ENCODE measurements at places on chromosomes 13 and 19. TPM values are rescaled to one million over a fixed set of nuclear protein-coding genes. Genes with fewer than 3 reads are reported as not detected.

DNA sequence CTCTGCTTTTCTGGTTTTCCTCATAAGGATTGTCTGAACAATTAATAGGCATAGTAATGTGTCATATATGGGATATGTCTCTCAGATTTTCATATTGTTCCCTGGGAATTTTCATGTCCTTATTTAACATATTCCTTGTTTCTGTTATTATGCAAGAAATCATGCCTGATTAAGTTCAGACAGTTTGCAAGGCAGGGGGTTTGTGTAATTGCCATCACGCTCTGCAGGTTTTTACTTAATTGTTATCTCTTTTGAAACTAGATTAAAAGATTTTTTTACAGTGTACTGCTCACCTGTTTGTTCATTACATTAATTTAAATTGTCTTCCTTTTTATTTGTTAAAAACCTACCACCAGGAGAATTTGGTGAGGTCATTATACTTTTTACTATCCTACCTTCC lies 1253.2 kb upstream of the PRR20A start:
- no peak for DNase-seq
- H3K36me3 ChIP-seq = no peaks in the 10 kb centered on the region
- H3K4me3 ChIP-seq = no peak overlapping the region
- no peaks in the 10 kb centered on the region for H3K4me1 ChIP-seq

DNA sequence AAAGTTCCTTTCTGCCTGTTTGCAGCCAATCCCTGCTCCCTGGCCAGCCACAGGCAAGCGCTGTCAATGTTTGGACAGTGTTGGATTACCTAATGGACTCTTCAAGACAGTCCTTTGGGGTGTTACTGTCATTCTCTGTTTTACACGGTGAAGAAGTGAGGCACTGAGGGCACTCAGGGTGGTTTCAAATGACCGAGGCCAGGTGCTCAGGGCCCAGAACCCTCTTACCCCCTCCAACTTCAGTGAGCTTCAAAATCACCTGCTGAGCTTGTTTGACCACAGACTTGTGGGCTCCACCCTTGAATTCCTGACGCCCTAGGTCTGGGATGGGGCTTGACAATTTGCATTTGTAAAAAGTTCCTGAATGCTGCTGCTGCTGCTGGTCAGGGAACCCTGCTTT lies 97.9 kb downstream of the GGACT start:
- no peak overlapping the region for H3K4me3 ChIP-seq
- no peak overlapping the region for H3K27ac ChIP-seq
- H3K27me3 ChIP-seq = no peaks in the 10 kb centered on the region
- no peak for DNase-seq

DNA sequence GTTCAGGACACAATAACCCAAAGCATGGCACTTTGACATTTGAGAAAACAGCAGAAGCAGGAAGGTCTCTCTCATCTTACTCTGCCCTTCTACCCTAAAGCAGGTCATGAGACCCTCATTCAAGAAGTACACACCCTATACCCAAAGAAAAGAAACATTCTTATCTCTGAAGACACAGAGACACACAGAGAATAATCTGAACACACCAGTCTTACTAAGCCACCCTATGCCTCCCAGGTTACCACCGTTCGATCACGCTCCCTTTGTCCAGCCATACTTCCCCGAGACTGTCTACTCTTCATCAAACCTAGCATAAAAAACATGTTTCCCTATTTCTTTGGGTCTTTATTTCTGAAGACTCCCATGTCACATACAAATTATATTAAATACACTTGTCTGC lies 66.5 kb upstream of the ANKRD10 start:
- H3K4me1 ChIP-seq = no peaks in the 10 kb centered on the region
- peaks cover 36% of the 10 kb centered on the region for H3K27me3 ChIP-seq
- no peaks in the 10 kb centered on the region for H3K36me3 ChIP-seq

DNA sequence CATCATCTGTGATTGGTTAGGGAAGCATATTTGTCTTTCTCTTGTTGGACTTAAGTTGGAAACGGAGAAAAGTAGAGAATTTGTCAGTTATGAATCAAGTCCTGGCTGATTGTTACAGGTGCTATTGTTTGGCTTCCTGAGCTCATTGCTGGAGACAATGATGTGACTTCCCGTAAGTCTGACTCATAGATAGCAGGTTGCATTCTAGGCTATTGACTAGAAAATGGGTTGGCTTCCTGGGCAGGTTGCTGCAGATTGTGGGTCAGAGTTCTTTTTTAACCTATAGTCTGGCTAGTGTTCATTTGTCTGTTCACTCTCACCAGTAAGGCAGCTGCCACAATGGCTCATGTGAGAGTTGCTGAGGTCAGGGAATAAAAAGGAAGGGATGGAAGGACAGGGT lies 101.5 kb downstream of the CCNA1 start:
- no peaks in the 10 kb centered on the region for H3K4me1 ChIP-seq
- H3K27ac ChIP-seq = no peak overlapping the region
- H3K36me3 ChIP-seq = no peaks in the 10 kb centered on the region
- no peaks in the 10 kb centered on the region for H3K27me3 ChIP-seq
- no peak for DNase-seq

- H3K4me1 ChIP-seq = peaks cover 5% of the 10 kb centered on the region
- H3K27ac ChIP-seq = no peak overlapping the region
- peak; percentile 68 for DNase-seq
- no peak overlapping the region for H3K4me3 ChIP-seq
- no peaks in the 10 kb centered on the region for H3K27me3 ChIP-seq
Measured at GRCh38 chr19:52237771-52238400, 31.5 kb upstream of the ZNF766 start.

- H3K27me3 ChIP-seq = peaks cover 38% of the 10 kb centered on the region
- peaks cover 21% of the 10 kb centered on the region for H3K4me1 ChIP-seq
- no peak overlapping the region for H3K27ac ChIP-seq
- DNase-seq = peak; percentile 17
- peak overlapping the region; percentile 75 for H3K4me3 ChIP-seq
Measured at GRCh38 chr13:34942732-34943435, 814 bp downstream of the NBEA start.

DNA sequence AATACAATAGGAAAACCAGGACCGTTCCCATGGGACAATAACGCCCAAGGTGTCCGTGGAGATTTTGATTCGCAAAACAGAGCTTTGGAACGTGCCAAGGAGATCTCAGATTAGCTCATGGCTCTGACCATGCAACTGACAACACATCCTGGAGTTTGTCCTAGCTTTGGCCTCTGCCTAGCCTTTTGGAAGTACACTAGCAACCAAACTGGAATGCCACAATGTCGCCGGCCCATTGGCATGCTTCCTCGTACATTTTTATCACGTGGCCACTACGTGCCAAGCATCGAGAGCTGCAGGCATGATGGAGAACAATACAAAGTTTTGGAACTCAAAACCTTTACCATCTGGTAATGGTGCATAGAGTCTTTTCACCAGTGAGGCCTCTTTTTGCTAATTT lies 256.5 kb downstream of the DCLK1 start:
- no peaks in the 10 kb centered on the region for H3K36me3 ChIP-seq
- H3K27ac ChIP-seq = no peak overlapping the region
- H3K4me3 ChIP-seq = no peak overlapping the region

DNA sequence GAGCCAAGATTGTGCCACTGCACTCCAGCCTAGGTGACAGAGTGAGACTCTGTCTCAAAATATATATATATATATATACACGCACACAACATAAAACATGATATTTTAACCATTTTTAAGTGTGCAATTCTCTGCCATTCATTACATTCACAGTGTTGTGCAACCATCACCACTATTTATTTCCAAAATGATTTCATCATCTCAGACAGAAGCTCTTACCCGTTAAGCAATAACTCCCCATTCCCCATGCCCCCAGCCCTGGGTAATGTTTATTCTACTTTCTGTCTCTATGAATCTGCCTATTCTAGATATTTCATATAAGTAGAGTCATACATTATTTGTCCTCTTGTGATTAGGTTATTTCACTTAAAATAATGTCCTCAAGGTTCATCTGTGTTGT lies 20.3 kb downstream of the WDR88 start:
- DNase-seq = no peak
- H3K4me1 ChIP-seq = no peaks in the 10 kb centered on the region
- H3K36me3 ChIP-seq = no peaks in the 10 kb centered on the region
- no peaks in the 10 kb centered on the region for H3K27me3 ChIP-seq
- no peak overlapping the region for H3K27ac ChIP-seq
- no peak overlapping the region for H3K4me3 ChIP-seq

DNA sequence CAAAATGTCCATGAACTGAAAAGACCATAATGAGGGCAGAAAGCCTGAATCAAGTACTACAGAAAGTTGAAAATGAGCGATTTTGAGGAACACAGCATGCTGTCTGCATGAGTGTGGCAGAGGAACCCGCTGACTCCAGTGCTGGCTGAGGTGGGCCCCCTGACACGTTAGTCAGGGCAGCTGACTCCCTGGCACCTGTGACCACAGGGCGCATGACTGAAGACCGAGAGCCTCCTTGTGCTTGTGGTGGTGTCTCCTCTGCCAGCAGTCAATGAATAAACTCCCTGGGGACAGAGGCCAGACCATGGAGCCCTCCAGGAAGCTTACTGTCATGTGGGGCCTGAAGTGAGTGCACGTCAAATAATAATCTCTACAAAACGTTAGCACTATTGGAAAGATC lies 38.4 kb upstream of the VSTM2B start:
- H3K27ac ChIP-seq = no peak overlapping the region
- H3K27me3 ChIP-seq = peaks cover 34% of the 10 kb centered on the region
- H3K4me1 ChIP-seq = no peaks in the 10 kb centered on the region
- no peaks in the 10 kb centered on the region for H3K36me3 ChIP-seq

- no peak overlapping the region for H3K4me3 ChIP-seq
- no peak for DNase-seq
- H3K36me3 ChIP-seq = no peaks in the 10 kb centered on the region
- no peaks in the 10 kb centered on the region for H3K4me1 ChIP-seq
- H3K27me3 ChIP-seq = peaks cover 2% of the 10 kb centered on the region
Measured at GRCh38 chr13:22265563-22265962, 594.7 kb downstream of the FGF9 start.

DNA sequence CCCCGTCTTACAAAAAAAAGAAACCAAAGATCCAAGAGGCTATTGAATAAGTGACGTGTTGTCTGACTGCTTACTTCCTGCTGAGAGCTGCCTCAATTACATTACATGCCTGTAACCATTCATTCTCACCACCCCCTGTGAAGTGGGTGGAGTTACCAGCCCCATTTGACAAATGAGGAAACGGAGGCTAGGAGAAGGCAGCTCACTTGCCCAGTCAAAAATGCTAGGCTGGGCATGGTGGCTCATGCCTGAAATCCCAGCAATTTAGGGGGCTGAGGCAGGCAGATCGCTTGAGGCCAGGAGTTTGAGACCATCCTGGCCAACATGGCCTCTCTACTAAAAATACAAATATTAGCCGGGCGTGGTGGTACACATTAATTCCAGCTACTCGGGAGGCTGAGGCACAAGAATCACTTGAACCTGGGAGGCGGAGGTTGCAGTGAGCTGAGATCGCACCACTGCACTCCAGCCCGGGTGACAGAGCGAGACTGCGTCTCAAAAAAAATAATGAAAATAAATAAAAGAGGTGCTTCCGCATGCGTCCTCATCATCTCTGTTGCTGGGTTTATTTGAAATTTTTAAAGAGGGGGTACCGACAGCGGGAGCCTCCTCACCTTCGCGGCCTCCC lies 499 bp downstream of the LSM7 start:
- peaks cover 41% of the 10 kb centered on the region for H3K36me3 ChIP-seq
- peak; percentile 82 for DNase-seq
- H3K4me3 ChIP-seq = peak overlapping the region; percentile 95
- no peaks in the 10 kb centered on the region for H3K27me3 ChIP-seq
- H3K4me1 ChIP-seq = peaks cover 67% of the 10 kb centered on the region

- H3K36me3 ChIP-seq = peaks cover 5% of the 10 kb centered on the region
- H3K4me1 ChIP-seq = peaks cover 34% of the 10 kb centered on the region
- no peaks in the 10 kb centered on the region for H3K27me3 ChIP-seq
- H3K27ac ChIP-seq = peak overlapping the region; percentile 83
- H3K4me3 ChIP-seq = peak overlapping the region; percentile 94
Measured at GRCh38 chr19:1942934-1943555, 2.1 kb downstream of the CSNK1G2 start.

GRCh38 chr13:102260256-102260655 lies 141.6 kb downstream of the FGF14 start:
- DNase-seq = no peak
- H3K4me1 ChIP-seq = no peaks in the 10 kb centered on the region
- no peak overlapping the region for H3K27ac ChIP-seq
- no peaks in the 10 kb centered on the region for H3K27me3 ChIP-seq

DNA sequence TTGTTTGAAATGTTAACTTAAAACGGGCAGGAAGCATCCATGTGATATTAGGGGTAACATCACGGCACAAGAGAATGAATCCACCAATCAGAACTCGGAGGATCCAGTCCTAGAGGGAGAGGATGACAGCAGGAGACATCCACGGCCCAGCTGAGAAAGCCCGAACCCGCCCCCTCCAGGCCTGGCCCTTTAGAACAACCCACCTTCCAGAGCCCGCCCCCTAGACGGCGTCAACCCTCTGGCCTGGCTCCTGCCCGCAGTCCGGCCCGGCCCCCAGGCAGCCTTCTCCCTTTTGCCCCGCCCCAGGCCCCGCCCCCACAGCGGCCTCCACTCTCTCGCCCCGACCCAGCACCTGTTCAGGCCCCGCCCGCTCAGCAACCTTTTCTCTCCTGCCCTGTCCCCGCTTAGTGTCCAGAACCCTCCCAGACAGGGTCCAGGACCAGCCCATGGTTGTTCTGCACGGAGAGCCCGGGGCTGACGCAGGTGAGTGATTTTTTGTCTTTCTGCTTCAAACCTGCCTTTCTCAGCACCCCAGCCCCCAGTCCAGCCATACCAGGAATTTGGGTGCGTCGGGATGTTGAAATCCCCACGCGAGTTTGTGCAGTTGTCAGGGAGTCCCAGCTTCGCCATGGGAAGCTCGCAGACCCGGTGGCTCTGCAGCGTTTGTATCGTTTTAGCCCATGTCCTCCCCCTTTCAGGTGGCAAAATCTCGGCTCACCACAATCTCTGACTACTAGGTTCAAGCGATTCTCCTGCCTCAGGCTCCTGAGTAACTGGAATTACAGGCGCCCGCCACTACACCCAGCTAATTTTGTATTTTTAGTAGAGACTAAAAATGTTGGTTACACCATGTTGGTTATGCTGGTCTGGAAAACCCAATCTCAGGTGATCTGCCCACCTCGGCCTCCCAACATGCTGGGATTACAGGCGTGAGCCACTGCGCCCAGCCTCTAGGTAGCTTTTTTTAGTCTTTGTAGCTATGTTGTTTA lies 16.1 kb downstream of the ZNF816 start:
- peaks cover 3% of the 10 kb centered on the region for H3K4me1 ChIP-seq
- DNase-seq = no peak
- no peak overlapping the region for H3K27ac ChIP-seq
- H3K4me3 ChIP-seq = no peak overlapping the region
- no peaks in the 10 kb centered on the region for H3K27me3 ChIP-seq

ZNF548 gene
- total RNA-seq = 23.9 TPM

ABCA7 gene
- total RNA-seq = 14.6 TPM

DACH1 gene
- not detected for total RNA-seq

TMEM150B gene
- not detected for total RNA-seq
